ENCODE measurements at places on chromosomes 16 and 17.
A peak's percentile ranks its signal among the peaks of the same experiment; 100 is the strongest.

GRCh38 chr17:40702271-40702670, 1.3 kb downstream of the KRT24 start:
- DNase-seq, result no peak

DNA sequence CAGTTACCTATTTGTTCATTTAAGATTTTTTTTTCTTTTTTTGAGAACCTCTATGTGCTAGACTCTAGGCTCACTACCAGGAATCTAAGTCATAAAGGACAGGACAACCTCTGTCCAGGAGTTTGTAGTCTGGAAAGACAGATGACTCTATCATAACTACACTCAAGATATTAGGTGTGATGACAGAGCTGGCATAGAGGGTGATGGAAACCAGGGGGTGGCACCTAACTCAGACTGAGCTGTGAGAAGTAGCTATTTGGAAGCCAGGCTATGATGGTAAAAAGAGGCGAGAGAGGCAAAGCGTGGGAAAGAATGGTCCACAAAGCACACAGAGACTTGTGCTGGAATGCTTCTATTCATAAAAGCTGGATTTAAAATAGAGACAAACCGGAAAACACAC, 372.3 kb downstream of the SEC14L1 start:
- DNase-seq, result no peak

- DNase-seq, result no peak
These were observed 8.0 kb upstream of the C16orf96 start for GRCh38 chr16:4548124-4548523.

GRCh38 chr17:50266384-50267073, 7.7 kb upstream of the TMEM92 start:
- no peak for DNase-seq

DNA sequence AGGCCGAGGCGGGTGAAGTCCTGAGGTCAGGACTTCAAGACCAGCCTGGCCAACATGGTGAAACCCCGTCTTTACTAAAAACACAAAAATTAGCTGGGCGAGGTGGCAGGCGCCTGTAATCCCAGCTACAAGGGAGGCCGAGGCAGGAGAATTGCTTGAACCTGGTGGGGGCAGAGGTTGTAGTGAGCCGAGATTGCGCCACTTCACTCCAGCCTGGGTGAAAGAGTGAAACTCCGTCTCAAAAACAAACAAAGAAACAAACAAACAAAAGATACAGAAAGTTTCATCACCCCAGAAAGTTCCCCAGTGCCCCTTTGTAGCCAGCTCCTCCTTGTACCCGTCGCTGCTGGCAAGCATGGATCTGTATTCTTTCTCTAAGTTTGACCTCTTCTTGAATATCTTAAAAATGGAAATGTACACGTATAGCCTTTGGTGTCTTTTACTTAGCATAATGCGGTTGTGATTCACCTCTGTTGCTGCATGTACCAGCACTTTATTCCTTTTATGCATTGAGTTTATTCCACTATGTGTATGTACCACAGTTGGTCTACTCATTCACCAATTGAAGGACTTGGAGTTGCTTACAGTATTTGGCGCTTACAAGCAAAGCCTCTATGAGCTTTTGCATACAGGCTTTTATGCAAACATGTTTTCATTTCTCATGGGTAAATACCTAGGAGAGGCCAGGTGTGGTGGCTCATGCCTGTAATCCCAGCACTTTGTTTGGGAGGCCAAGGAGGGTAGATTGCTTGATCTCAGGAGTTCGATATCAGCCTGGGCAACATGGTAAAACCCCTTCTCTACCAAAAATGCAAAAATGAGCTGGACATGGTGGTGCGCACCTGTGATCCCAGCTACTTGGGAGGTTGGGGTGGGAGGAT, 87.5 kb upstream of the CLEC18A start:
- DNase-seq, result no peak

DNA sequence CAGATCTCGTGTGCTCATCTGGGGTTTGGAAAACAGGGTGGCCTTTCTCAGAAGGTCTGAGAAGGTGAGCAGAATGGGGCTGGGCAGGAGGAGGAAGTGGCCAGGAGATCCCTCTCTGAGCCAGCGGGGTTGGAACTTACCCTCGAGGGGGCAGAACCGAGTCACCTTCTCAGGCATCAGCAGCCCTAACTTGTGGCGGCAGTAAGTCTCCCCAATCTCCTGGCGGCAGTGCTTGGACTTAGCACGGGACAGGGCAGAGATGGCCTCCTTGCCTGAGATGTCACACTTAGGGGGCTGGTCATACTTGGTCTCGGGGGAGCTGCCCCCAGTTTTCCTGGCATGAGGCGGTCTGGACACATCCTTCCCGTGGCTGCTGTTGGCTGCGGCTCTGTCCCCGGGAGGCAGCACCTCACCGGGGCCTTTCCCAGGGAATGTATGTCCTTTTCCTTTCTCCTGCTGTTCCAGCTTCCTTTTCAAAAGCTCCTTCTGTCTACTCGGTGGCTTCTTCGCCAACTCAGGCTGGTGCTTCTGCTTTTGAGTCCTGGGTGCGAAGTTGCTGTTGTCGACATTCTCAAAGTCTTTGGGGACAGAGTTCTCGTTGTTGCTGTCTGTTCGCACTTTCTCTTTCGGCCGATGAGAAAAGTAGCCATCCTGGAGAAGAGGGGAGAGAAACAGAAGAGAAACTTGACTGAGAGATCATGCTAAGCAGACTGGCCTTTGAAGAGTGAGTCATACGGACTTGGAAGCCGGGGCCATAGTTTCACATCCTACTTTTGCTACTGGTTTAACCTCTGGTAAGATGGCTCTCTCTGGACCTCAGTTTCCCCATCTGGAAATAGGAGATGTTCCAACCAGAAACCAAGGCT, 211.7 kb downstream of the XYLT1 start:
- peak; percentile 93 for DNase-seq

DNA sequence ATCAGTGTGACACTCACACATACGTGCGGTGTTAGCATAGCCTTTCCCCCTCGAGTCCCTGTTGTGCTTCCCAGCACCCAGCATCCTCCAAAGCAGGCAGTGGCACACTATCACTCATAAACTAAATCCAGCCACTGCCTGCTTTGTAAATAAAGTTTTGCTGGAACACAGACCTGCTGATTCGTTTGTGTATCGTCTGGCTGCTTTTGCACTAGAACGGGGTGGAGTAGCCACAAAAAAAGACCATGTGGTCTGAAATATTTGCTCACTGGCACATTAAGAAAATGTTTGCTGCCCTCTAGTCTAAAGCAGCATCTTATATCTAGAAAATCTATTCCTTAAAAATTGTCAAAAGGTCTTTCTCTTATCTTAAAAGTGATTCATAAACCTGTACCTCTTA, 341.2 kb upstream of the ZFHX3 start:
- no peak for DNase-seq

- DNase-seq, result no peak
These were observed 26.1 kb downstream of the MNT start for GRCh38 chr17:2374549-2375285.

DNA sequence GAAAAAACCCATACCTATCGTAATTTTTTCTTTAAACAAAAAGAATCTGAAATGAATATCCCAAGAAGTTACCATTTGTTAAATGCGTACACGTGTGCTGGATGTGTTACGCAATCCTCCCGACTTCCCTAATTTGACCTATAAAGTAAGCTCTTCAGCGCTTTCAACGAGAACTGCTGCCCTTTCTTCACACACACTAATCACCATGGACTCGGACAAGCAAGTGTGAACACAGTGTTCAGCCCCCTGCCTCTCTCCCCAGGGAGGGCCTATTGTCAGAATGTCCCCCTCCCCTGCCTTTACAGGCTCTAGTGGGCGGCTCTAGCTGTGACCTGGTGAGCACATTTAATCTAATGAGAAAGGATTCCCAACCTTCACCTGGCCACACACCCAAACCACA, 216.1 kb downstream of the CEP112 start:
- DNase-seq, result peak; percentile 62
